ENCODE measurements at places on chromosomes 13 and 19.

DNA sequence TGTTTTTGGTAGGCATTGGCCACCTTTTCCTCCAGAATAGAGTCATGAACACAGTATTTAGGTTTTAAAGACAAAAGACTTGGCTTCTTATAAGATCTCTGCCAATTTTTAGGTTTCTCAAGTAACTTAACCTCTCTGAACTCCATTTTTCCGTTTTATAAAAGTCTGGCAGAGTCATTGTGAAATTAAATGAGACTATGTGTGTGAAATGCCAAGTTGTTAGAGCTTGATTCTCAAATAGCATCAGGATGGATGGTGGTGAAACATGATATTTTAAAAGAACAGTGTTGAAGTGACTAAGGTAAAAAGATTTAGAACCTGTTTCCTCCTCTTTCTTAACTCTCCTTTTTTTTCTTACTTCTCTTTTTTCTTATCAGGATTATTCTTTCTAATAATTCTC is 617.7 kb upstream of the SLITRK1 start:
- DNase-seq = no peak

- DNase-seq = peak; percentile 40
Observed at GRCh38 chr19:48999481-49000325, 6.0 kb downstream of the RUVBL2 start.

DNA sequence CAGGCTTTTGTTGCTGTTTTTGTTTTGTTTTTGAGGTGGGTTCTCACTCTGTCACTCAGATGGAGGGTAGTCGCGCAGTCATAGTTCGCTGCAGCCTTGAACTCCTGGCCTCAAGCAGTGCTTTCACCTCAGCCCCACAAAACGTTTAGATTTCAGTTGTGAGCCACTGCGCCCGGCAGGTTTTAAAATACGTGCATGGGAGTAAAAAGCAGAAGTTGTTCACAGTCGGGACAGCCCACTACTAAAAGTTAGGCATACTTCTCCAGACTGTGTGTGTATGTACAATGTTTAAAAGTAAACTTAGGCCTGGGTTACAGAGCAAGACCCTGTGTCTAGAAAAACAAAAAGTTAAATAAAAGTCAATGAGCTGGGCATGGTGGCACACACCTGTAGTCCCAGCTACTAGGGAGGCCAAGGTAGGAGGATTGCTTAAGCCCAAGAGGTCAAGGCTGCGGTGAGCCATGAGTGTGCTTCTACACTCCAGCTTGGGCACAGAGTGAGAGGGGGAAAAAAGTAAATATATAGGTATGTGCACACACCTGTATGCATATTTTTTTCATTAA is 6.1 kb downstream of the SAFB start:
- DNase-seq = no peak

DNA sequence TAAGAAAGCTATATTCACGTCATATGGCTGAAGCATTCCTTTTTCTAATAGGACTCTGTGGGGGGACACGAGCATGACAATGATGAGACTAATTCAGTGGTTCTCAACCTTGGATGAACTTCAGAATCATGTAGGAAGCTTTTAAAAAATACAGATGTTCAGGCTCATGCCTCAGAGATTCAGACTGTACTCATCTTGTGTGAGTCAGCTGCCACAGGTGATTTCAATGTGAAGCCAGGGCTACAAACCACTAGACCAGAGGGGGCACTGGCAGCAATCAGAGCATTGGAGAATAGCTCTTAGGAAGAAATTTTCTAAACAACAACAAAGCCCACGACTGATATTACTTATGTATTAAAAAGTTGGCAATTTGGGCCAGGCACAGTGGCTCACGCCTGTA is 91.7 kb downstream of the SERP2 start:
- DNase-seq = peak; percentile 18

GRCh38 chr19:1087813-1088415 is 7.3 kb downstream of the POLR2E start:
- DNase-seq = no peak

- DNase-seq = peak; percentile 33
Observed at GRCh38 chr13:30846311-30846710, 59.8 kb upstream of the MEDAG start.

DNA sequence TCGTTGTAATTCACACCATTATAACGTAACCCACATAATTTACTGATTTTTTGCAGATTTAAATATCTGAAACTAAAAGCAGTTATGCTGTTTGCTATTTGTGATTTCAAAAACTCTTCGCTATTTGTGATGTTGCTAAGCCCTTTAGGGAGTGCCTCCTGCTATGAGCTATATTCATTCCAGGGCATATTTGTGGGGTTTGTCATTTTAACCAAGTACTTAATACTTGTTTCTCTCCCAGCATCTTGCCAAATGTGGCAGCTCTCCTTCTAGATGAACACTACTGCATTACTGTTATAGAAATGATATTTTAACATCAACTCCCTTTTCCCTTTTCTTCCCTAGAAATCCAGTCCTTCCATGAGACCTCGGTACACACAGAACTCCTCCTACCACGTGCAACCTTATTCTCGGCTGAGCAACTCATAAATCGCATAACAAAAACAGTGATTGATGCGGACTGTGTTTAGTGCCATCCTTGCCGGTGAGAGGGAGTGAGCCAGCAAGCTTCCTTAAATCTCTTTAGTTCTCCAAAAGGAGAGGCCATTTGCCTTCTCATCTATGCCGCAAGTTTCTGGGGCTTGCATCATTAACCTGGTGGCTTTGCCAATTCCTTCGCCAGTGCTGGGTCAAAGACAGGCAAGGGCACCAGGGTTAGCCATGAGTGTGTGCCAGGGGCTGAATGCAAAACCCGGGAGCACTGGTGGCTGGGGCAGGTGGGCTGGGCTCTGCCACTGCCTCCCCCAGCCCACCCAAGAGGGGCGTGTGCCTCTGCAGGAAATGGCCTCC is 33.4 kb downstream of the RFX2 start:
- peak; percentile 92 for DNase-seq

DNA sequence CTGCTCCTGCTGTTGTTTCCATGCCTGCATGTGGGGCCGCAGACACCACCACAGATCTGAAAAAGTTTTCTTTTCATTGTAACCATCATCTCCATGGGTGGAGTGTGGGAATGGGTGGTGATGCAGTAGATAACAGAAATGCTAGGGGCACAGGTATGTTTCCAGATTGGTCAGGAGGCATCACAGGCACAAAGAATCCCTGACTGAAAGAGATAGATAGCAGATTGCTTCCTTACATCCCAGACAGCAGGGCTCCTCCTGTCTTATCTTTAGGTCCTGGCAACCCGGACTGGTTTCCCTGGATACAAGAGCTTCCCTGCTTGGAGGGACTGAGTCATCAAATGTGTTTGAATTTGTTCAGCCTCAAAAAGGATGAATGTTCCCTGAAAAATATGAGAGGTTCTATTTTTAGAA is 1937.6 kb downstream of the PCDH9 start:
- DNase-seq = peak; percentile 72

DNA sequence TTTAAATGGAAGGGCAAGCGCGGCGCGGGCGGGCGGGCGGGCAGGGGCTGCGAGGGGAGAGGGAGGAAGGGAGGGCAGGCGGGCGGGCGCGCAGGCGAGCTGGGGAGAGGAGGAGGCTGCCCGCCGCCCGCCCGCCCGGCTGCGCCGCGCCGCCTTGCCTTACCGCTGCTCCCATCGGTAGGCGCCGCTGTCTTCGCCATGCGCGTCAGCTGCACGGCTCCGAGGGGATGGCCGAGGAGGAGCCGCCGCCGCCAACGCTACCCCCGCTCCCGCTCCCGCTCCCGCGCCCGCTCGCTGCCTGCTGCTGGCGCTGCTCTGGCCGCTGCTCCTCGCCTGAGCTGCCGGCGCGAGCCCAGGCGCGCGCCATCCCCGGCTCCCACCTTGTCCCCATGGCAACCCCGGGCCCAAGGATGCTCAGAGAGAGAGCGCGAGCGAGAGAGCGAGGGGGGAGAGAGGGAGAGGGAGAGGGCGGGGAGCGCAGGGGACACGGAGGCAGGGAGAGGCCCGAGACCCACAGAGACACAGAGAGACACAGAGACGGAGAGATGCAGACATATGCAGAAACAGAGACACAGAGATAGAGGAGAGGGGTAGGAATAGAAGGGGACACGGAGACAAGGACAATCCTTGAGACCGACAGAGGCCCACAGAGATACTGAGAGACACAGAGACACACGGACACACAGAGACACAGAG is 40.3 kb downstream of the DEDD2 start:
- peak; percentile 51 for DNase-seq

GRCh38 chr13:22189176-22190048 is 518.5 kb downstream of the FGF9 start:
- no peak for DNase-seq

DNA sequence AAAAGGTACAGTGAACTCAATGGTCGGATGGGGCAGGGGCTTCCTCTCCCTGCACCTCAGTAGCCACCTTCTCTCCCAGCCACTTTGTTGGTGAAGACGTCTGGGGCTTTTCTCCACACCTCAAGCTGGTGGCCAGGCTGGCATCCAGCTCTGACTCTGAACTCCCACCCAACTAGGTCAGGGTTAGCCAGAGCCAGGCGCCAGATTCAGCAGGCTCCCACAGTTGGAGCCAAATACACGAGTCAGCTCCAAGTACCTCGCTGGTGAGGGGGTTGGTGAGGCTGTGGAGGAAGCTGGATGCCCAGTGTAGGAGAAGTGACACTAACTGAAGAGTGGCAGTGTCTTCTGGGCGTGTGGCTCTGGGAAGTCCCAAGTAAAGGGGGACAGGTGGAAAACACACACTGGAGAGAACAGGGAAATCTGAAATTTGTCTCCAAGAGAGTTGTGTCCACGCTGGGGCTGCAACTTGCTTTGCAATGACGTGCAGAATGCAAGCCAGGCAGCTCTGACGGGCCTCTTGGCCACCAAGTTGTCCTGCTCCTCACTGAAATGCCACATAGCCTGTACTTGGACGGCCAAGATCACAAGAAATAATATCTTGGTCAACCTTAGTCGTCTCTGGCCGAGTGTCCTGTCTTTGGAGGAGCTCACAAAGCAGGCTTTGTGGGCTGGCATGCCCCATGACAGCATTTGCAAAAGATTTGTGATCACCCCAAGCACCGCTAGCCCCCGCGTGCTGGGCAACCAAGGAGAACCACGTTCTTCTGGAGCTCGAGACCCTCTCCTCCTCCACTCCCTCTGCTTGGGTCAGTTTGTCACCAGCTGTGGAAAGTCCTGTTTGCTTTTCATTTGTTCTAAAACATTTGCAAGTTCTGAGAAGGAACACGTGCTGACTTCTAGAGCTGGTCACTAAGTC is 18.1 kb downstream of the SLC7A1 start:
- DNase-seq = no peak

All from A172 (cell line).